ENCODE measurements at places on chromosomes 3 and 15.
A peak's percentile ranks its signal among the peaks of the same experiment; 100 is the strongest.

DNA sequence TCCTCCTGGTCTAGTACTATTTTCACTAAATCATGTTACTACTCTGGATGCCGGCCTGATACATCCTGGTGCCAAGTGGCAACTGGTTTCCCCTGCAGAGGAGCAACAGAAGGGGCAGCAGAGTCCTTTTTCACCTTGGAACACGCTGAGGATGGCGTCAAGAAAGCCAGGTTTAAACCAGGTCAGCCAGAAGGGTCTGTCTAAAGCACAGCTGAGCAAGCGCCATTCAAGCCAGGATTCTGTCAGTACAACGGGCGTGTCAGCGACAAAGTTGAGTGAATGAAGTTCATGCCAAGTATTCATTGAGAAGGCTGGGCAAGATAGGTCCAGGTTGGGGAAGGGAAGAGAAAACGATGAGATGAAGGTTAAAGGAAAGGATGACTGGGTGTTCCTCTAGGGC, 88.2 kb downstream of the FBN1 start:
- H3K27ac ChIP-seq = no peak overlapping the region
- no peaks in the 10 kb centered on the region for H3K27me3 ChIP-seq
- peaks cover 10% of the 10 kb centered on the region for H3K4me1 ChIP-seq
- no peaks in the 10 kb centered on the region for H3K36me3 ChIP-seq
- DNase-seq = no peak

DNA sequence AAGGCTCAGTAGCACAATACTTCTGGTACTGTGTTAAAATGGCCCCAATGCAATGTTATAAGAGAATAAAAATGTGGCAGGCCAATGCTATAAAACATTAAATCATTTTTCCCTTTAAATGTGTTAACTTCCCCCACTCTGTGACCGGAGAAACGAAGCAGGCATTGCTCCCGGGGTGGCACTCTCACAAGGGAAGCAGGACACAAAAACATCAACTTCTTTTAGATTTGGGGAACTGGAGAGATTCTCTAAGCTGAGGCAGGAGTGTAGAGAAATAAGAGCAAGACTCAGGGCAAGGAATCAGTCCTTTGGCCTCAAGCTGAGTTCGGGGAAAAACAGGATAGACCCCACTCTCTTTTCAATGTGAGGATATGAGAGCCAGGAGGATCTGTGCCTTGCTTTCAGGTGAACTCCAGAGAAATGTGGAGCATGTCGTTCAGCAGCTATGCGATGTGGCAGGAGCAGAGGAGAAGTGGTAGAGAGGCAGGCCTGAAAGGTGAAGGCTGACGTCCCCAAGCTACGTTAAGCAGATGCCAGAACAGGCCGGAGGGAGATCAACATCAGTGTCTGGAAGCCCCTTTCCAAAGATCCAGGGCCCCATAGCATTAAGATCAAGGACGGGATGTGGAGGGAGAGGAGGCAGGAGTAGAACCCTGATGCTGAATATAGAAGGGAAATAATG, 160.2 kb downstream of the PLD1 start:
- H3K4me1 ChIP-seq = no peaks in the 10 kb centered on the region
- DNase-seq = no peak
- peak overlapping the region; percentile 43 for H3K27ac ChIP-seq
- H3K27me3 ChIP-seq = no peaks in the 10 kb centered on the region

DNA sequence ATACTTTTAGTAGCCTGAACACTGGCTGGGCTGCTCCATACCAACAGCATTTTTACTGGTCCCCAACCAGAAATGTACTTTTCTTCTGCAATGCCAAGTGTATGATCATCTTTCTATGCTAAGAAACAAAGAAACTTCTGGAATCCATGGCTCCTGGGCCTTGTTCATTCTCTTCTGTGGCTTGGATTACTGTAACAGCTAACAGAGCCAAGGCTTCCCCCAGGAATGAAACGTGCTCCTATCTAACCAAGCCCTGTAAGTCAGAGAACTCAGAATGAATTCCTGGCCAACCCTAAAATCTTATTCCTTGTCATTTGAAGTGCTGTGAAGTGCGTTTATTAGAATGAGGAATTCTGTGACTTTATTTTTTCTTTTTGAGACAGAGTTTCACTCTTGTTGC, 102.9 kb upstream of the RAD18 start:
- H3K4me3 ChIP-seq = no peak overlapping the region
- H3K27me3 ChIP-seq = no peaks in the 10 kb centered on the region
- H3K36me3 ChIP-seq = no peaks in the 10 kb centered on the region

DNA sequence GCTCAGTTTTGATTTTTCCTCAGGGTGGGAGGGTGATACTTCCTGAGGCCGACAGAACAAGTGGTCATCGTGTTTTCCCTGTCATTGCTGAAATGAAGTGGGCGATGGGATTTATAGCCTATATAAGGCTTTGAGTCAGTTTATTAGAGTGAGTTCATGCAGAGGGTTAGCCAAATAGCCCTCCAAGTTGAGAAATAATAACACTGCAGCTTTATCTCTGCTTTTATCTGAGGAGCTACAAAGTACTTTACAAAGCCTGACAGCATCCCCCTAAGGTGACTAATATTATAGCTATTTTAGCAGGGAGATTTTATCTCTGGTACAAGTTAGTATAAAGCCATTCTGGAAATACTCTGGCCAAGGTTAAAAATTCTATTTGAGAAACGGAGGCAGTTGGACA, 389.6 kb downstream of the MFSD1 start:
- no peaks in the 10 kb centered on the region for H3K36me3 ChIP-seq
- no peaks in the 10 kb centered on the region for H3K4me1 ChIP-seq
- H3K27ac ChIP-seq = no peak overlapping the region
- DNase-seq = no peak
- H3K27me3 ChIP-seq = no peaks in the 10 kb centered on the region
